Hippocampal formation (tissue), 2 donors: ENCODE measurements at places on chromosomes 3 and 15.

DNA sequence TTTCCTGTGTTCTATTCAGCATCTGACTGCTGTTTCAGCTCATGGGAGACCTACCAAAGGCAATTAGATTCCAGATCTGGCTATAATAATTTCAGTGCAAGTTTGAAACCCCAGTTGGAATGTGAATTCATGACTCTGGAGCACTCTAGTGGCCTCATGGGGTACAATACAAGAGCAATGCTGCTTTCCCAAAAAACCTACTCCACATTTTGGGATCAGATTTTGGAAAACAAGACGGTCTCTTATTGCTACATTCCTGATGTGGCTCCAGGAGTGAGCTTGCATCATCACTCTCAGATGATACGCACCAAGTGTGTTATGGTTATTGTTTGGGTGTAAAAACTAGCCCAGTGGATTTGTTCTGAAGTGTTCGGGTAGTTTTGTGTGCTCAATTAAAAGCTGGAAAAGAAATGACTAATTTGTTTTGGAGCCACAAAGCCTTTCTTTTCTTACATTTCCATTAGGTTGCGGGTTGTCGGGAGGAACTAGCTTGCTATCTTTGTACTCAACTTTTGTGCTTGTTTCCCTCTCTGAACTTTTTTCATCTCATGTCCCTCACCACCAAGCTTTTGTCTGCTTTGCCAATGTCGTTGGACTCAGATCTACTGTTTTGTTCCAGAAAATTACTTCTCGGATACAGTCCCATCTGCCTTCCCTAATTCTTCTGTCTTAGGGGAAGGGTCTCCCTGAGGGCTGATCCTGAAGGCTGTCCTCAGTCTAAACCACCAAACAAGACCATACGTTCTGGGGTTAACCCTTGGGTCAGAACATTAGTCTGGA, 272.1 kb downstream of the BBX start:
- DNase-seq: no peak

DNA sequence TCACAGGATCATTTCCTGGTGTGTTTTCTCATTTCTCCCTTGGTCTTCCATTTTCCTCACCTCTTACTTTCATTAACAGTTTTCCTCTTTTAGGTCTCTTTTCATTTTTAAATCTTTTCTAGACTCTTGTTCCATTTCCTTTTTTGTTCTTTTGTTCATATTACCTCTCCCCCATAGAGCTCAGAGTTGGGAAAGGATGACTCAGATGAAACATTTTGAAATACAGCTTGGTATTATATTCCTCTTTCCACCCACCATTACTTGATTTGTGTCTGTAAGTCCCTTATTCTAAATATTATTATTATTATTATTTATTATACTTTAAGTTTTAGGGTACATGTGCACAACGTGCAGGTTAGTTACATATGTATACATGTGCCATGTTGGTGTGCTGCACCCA, 153.1 kb downstream of the VGLL3 start:
- DNase-seq: no peak

DNA sequence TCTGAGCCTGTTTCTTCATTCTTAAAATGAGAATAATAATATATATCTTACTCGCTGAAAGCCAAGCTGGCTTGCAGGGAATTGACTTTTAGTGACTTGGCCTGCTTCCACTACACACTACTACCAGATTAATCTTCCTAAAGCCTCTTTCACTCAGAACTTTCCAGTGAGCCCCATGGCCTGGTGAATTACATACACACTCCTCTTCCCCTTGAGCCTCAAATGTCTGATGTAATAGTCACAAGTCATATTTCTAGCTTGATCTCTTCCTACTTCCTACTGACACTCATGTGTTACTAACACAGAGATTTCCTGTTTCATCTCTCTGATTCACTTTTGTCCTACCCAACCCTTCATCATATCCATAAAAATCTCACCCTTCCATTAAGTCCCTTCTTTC, 82.7 kb upstream of the SOX2 start:
- DNase-seq: no peak

DNA sequence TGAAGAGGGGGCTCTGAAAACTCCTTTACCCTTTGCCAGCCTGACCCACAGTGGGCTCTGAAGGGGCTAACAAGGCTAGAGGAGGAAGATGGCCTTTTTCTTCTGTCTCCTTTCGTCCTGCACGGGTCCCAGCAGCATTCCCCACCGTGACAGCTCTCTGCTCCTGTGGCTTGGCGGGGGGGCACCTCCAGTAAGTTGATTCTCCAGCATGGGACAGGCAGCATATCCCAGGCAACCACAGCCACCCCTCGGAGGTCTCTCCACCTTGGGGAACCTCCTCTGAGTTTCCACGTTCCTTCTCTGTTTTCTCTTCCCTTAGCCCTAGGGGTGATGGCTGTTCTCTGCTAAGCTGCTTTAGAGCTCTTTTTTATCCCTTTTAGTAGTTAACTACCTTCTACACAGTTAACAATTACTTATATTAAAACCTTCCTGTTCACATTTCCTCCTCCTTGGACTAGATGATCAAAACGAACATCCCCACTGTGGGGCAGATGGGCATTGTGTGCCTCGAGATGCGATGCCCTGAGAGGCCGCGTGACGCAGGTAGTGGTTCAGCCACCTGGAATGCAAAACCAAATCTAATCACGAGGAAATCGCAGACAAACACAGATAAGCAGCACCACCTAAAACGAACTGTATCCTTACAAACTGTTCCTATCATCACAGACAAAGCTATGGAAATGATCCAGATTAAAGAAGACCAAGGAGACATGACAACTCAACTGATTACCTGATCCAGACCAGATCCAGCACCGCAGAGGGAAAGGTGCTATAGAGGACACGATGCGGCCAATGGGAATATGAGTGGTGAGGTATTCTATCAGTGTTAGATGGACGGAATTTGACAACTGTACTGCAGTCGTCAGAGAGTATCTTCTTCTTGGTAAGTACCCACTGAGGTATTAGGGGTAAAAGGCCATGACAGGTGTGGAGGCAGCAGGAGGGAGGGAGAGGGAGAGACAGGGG, 27.7 kb downstream of the TSPAN3 start:
- no peak for DNase-seq

- no peak for DNase-seq
Measured at GRCh38 chr3:186172353-186172752, 63.5 kb upstream of the ETV5 start.

DNA sequence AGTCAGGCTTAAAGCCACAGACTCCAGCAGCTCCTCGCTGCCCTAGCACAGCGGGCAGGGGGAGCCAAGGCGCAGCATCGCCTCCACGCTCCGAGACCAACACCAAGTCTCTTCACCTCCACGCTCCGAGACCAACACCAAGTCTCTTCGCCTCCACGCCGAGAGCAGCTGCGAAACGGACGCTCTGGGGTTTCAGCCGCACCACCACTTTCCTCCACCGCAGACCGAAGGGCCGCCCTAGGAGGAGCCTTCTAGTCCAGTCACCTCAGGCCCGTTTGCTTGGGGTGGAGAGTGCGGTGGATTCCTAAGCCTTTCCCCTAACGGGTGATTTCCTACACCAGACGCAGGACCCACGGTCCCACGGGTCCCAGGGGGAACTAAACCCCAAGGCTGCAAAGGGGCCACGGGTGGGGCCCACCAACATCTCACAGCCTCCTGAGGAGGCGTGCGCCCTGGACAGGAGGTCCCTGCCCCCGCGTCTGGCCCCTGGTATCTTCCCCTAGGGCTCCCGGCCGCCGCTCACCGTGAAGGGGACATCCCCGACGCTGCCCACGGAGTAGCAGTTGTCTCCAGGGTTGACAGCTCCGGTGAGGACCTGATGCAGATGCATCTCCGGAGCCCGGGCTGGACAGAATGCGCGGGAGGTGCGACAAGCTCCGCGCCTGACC, 501 bp downstream of the DMXL2 start:
- DNase-seq: peak; percentile 21

GRCh38 chr3:73280746-73281145, 219.3 kb downstream of the EBLN2 start:
- DNase-seq: no peak

DNA sequence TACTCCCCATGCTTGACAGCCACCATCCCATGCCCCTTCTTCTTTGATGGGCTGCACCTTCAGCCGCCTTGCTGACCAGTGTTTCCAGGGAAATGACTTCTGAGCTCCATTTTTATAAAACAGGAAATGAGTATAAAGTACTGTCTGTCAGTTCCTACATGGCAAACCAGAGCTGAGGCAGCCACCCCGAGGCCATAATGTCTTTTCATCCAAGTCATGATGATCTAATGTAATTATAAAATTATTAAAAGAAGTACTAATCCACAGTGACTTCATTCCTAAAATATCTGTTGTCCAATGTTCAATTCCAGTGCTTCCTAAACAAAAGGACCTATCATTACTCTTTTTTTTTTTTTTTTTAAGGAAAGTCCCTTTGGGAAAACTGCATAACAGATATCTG, 75.2 kb upstream of the HERC1 start:
- DNase-seq: no peak

GRCh38 chr3:30680789-30681648, 74.6 kb downstream of the TGFBR2 start:
- peak; percentile 69 for DNase-seq

DNA sequence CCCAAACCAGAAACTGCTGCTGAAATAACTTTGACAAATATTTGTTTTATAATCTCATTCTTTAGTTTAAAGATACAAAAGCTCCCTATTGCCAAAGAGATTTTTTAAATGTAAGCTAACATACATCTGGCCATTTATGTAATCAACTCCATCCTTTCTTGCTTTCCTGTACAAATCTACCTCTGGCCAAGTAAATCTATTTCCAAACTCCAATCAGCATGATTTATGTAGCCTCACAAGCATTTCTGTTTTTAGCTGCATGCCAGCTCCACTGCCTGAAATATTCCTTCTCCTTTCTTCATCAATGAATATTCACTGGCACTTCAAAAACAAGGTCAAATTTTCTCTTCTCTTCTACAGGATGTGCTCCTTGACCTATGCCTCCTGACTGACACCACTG, 80.0 kb downstream of the SHOX2 start:
- no peak for DNase-seq

DNA sequence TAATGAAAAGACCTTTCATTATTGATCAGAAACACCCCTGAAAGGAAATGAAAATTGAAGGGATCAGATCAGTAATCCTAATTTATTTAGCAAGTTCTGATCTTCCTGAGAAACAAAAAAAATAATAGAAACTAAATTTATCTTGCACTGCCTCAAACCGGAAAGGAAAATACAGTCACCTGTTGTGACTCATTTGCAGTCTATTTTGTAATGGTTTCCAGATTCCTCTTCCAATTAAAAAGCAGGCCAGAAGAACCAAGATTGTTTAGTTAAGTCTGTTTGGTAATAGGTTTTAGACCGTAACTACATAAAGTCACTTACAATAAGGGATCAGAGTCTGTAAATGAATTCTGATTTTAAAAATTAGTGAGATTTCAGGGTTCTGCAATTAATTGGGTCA, 49.7 kb upstream of the ATOSA start:
- DNase-seq: no peak

DNA sequence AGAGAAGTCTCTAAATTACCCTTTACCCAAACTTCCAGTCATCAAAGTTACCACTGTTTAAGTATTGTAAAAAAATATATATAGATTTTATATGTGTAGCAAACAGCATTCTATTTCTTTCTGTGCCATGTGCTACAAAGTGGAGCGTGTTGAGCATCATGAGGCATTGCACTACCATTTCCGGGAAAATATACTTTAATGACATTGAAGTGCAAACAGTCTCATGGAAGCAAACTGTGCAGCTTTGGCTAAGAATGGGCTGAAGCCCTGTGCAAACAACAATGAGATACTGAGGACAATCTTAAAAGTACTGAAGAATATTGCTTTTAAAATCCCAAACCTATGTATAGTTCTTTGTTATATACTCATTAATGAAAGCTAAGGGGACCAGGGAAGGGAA, 6.5 kb upstream of the RPL22L1 start:
- DNase-seq: no peak

GRCh38 chr15:40420071-40420713, 14.6 kb downstream of the IVD start:
- DNase-seq: no peak

- no peak for DNase-seq
Measured at GRCh38 chr3:43023746-43024145, 44.6 kb downstream of the GASK1A start.

- no peak for DNase-seq
Measured at GRCh38 chr3:169946336-169946735, 20.3 kb upstream of the SEC62 start.

- DNase-seq: no peak
Measured at GRCh38 chr3:188198001-188198400, 44.0 kb downstream of the LPP start.

GRCh38 chr3:21750831-21751391, at the start of gene ZNF385D:
TSS of gene ZNF385D (minus strand) at chr3:21751210. CDS start at chr3:21750916, 294 bp downstream.
- DNase-seq: no peak

DNA sequence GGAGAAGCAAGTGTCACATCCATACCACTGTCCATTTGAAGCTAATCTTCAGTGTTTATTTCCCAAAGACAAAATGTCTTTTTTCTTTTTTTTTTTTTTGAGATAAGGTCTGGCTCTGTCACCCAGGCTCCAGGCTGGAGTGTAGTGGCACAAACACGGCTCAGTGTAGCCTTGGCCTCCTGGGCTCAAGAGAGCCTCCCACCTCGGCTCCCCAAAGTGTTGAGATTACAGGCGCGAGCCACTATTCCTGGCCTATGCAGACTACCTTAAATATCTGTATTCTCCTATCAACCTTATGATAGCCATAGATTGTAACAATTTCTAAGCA, 27.7 kb upstream of the VPS33B start:
- no peak for DNase-seq
